ENCODE measurements at places on chromosomes 2 and 18.

DNA sequence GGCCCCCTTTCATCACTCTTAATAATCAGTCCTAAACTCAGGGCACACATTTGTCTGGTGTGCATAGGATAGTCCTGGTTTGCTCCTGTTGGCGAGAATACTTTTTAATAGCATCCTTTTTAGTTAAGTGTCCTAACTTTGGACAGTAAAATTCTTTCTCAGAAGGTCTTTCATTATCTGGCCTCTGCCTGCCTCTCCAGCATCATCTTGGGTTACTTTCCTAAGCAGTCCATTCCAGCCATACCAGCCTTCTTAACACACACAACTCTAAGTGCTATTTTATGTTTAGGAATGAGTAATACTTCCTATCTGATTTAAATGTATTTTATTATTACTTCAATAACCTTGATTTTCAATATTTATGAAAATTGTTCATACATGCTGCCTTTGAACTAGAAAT is 151.0 kb downstream of the ACOXL start:
- DNase-seq, result no peak

DNA sequence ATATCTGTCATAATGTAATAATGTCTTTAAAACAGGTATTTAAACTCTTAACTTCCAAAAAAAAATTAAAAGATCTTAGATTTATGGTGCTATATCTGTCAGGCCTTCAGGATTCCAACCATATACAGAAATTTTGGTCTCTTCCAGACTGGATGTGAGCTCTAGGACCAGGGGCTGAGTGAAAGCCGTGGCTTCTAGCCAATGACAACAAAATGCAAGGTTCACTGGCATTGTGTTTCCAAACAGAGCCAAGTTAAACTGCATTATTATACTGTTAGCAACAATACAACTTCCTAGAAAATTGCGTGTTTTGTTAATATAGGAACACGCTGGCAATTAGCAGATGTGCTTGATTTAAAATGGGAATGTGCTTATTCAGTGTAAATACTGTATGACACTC is 809.8 kb upstream of the SOX11 start:
- DNase-seq, result no peak

- no peak for DNase-seq
Observed at GRCh38 chr2:53490659-53491058, 276.9 kb upstream of the CHAC2 start.

DNA sequence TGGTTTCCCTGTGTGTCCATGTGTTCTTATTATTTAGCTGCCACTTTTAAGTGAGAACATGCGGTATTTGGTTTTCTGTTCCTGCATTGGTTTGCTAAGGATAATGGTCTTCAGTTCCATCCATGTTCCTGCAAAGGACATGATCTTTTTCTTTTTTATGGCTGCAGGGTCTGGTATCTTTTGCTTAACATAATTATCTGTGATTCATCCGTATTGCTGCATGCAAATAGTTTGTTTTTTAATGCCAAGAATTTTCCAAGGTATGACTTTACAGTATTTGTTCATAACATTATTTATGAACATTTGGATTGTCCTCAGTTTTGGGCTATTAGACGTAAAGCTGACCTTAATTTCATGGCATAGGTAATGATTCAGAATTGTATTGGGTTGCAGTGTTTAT is 17.8 kb downstream of the GIGYF2 start:
- no peak for DNase-seq

- no peak for DNase-seq
Observed at GRCh38 chr18:6798896-6799295, 69.4 kb downstream of the ARHGAP28 start.

DNA sequence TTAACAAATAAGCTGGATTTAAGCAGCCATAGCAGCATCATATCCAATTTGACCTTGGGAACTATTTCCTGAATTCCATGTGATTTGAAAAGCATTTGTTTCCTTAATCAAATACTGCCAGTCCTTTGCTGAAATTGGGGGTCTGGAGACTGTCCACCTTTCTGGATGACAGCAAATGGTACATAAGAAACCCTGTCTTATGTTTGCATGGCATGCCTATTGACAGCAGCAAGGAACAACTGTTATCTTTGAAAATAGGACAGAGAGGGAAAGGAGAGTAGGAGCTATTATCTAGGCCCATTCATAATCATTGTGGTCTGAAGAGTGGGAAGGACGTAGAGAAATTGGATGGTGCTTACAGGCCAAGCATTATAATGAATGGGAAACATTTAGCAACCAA is 129.2 kb upstream of the CTNNA2 start:
- DNase-seq, result no peak

- no peak for DNase-seq
Observed at GRCh38 chr18:76963936-76964335, 141.6 kb downstream of the ZNF236 start.

GRCh38 chr18:78242254-78242643 is 737.4 kb upstream of the SALL3 start:
- no peak for DNase-seq

DNA sequence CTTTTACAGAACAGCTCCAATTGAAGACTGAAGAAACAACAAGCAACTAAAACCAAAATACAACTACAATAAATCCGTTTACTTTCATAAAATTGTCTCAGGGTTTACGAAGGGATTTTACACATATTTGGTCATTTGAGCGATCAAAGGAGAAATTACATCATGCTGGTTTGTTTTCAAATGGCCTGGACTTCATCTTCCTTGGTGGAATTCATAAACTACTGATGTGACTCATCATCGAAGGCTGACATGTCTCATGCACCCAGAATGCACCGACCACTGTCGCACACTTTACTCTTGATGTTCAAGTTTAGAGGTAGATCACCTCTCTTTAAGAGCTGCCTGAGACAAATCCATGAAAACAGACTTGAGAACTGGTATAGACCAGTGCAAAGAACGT is 25.6 kb upstream of the PMAIP1 start:
- no peak for DNase-seq

- DNase-seq, result peak; percentile 42
Observed at GRCh38 chr2:11863513-11864328, 117.3 kb downstream of the LPIN1 start.

GRCh38 chr2:10346929-10347561 is 44.3 kb downstream of the HPCAL1 start:
- no peak for DNase-seq

DNA sequence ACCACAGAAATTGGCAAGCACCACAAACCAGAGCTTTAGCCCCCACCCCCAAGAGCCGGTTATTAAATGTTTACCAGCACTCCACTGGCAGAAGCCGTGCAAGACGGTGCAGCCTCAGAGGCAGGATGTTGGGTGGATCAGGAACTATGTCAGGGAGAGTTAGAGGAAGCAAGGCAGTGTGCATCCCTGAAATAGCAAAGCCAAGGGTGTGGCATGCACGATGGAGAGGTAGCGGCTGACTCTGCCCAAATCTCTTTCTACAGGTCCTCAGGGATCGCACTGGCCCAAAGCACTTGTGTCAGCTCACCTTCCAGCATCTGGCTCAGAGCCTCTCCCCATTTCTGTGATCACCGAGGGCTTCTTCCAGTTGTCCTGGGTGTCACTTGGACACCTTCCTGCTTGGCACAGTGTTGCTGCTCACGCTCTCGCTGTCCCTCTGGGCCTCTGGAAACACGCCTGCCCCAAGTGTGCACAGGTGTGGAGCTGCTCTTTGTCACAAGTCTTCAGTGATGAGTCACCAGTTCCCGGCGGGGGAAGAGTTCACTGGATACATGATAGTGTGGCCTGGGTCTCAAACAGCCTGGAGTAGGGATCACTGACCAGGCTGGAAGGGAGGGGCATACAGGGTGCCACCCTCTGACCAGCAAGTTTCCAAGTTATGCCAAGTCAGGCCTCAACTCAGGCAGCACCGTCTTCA is 17.3 kb upstream of the B3GNT7 start:
- no peak for DNase-seq

DNA sequence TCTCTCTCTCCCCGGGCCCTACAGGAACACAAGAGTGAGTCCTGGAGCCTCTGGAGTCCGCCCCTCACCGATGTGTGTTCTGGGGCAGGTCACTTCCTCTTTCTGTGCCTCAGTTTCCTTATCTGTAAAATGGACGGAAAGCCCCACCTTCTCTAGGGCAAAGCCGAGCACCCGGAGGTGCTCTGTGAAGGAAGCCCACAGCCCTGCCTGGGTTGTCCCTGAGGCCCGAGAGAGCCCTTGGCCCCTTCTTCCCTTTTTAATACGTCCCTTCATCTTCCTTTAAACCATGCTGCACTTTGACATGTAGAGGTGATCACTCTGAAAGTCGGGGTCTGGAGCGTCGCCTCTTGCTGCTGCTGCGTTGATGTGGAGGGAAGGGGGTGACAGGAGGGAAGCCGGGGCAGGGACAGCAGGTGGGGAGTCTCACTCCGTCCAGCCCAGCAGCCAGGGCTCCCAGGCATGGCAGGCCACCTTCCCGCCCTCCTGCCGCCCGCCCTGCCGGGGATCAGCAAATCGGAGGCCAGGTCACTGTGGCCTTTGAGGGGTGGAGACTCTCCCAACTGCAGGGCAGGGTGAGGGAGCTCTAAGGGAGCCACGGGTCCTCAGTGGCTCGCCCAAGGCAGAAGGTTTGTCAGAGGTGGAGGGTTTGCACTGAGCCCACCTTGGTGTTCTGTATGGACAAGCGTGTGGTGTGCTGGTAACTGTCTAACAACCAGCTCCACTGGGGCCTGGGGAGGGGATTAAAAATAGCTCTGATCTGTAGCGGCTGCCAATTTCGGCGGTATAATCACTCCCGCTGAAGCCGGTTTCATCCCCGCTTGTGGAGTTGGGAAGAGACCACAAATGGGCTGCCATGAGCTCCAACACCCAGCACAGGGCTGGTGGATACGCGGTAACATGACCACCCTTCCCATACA is 135.9 kb upstream of the ID2 start:
- no peak for DNase-seq

- no peak for DNase-seq
Observed at GRCh38 chr2:237625216-237625705, 2.1 kb upstream of the LRRFIP1 start.

GRCh38 chr2:10487081-10487740 is 39.1 kb upstream of the ODC1 start:
- DNase-seq, result no peak

DNA sequence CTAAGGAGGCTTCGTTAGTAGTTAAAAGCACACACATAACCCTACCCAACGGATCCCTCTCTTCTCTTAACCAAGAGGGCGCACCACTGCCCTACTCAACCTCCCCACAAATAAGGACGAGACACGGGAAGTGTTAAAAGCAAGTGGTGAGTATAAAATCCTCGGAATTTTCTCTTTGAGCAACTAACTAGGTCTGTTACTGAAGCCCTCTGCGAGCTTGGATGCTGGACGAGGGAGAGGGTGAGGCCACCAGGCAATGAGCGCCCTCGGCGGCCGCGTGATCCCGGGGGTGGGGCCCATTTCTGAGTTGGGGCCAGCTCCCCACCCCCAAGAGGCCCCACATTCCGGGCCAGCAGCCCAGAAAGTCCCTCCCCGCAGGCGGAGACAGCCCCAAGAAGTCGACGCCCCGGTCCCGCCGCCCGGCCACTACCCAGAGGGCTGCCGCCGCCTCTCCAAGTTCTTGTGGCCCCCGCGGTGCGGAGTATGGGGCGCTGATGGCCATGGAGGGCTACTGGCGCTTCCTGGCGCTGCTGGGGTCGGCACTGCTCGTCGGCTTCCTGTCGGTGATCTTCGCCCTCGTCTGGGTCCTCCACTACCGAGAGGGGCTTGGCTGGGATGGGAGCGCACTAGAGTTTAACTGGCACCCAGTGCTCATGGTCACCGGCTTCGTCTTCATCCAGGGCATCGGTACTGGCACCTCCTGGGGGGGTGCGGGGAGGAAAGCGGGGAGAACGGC is at the start of gene CYBRD1:
CYBRD1 (plus strand) TSS at position 423 of the 736 bp plus-strand sequence; CDS start at position 495, 72 bp downstream.
- no peak for DNase-seq

GRCh38 chr2:236173036-236173728 is 5.0 kb upstream of the GBX2 start:
- DNase-seq, result no peak

DNA sequence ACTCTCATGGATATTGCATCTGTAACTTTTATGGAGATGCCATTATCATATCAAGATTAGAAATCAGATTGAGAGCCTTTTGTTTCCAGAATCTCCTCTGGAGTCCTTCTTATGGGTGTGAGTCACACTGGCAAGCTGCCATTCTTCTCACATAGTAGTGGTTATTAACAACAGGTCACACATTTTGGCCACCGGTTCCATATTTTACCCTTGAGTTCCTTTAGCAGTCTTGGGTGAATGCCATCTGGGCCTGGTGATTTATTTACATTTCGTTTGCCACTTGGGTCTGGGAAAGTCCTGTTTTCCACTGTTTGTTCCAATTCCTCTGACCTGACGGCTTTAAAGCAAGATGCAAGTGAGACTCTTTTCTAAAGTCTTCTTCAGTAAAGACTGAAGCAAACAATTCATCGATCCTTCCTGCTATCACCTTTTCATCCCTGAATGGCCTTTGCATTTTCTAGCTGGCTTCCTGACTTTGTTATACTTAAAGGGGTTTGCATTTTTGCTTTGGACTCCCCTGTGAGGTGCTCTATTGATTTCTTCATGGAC is 80.5 kb upstream of the CAVIN2 start:
- no peak for DNase-seq

GRCh38 chr2:172821370-172822338 is 86.0 kb downstream of the RAPGEF4 start:
- DNase-seq, result no peak
